CD4-positive, CD25-positive, alpha-beta regulatory T cell (primary cell): ENCODE measurements at places on chromosomes 16 and 17.

- DNase-seq, result no peak
Observed at GRCh38 chr17:9208381-9209105, 187.2 kb downstream of the NTN1 start.

DNA sequence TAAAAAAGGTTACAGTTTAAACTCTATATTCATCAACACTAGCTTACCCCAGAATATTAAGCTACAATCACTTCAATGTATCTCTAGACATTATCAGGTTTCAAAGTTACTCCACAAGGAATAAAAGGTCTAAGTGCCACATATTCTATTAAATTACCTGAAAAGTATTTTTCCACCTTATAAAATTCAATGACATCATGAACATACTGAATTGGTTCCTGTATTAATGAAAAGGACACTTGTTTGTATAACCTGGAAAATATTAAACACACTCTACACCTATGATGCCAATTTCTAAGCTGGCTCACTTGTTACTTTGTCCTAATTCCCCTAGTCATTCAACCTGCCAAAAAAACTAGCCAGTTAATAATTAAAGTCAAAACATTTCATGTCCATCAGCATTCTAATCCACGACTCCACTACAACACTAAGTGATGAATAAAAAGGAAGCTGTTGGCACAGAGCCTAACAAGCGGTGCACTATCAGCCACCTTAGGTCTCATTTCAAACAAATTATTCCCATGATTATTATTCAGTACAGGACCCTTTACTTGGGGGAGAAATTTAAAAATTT is 12.2 kb downstream of the MED13 start:
- no peak for DNase-seq

DNA sequence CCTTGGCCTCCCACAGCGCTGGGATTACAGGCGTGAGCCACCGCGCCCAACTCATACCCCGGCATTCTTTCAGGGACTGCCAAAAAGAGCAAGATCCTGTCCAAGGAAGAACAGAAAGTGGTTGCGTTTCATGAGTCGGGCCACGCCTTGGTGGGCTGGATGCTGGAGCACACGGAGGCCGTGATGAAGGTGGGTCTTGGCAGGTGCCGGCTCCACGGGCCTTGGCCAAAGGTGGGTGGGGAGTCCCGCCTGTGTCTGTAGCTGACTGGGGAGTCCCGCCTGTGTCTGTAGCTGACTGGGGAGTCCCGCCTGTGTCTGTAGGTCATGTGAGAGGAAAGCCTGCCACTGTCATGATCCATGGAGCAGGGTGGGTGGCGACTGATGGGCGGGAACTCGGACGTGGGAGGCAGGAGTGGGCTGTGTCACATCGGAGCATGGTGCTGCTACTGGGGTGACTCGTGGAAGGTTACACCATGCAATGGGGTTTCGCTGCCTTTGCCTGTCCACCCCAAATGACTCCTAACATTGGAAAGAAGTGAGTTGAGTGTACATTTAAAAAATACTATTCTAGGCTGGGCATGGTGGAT is 10.0 kb upstream of the RPL13 start:
- DNase-seq, result no peak

DNA sequence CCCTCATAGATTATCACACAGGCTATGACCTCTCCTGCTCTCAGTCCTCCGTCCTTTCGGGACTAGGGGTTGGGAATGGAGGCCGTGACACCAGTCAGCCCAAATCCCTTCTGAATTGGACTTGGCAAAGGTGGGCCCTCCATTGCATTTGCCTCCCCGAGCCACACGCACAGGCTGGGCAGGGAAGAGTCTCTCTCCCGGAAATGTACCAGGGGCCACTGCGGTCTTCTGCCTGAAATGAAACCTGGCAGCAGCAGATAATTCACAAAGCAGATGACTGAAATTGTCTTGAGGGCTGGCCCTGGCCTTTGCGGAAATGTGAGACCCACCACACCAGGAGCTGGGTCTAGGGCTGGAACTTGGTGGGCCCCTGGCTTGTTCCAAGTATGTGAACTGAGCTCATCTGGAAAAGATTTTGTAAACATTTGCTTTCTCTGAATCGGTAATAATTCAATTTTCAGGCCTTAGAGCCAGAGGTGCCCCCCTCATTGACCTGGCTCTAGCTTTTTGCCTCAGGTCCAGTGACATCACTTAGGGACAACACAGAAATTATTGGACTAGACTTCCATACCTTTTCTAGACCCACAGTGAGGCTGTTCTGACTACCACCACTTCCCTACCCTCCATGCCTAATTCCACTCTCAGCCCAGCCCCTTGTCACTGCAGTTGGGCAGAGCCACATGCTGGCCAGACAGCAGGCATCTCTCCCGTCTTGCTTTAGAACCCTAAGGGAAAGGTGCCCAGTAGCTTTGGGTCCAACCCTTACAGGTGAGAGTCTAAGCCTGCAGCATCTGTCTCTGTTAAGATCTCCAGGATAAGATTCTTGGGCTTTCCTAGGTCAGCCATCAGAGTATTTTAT is 75.2 kb downstream of the CCDC182 start:
- DNase-seq, result no peak

DNA sequence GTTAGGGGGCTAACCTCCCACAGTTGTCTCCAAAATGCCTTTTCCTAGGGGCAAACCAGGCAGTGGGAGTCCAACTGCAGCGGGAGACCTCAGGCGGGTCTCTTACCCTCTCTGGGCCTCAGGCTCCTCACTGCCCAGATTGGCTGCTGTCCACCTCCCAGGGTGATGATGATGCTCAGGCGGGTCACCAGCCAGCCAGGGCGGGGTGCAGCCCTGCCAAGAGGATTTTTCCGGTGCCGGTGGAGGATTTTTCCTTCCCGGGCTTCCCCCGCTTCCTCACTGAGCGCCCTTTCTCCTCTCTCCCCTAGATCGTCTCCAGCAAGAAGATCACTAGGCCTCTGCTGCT is 22.8 kb downstream of the CPNE2 start:
- DNase-seq, result no peak

DNA sequence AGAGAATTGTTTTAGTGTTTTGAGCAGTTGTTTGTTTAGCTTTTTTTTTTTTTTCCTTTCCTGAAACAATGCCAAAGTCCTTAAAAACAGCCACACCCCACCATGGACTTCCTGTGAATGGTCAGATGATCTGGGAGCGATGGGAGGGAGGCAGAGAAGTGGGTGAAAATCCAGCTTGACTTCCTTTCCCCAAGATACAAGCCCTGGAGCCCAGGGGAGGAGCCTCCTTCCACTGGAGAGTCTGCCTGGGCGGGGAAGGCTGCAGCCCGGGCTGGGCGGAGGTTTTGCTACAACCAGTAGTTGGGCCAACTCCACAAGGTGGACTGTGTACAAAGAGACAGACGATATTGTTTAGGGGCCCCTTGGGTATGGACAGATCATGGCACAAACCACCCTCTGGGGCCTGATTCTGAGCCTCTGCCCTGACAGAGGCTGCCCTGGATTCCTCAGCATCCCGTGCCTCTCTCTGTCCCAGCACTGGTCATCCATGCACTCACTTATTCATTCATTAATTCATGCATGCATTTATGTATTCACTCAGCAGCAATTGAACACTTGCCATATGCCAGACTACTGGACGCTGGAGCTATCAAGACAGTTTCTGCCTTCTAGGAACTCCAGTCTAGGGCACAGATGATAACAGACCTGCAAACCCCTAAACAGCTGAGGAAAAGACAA is 29.8 kb downstream of the WSB1 start:
- DNase-seq, result no peak

DNA sequence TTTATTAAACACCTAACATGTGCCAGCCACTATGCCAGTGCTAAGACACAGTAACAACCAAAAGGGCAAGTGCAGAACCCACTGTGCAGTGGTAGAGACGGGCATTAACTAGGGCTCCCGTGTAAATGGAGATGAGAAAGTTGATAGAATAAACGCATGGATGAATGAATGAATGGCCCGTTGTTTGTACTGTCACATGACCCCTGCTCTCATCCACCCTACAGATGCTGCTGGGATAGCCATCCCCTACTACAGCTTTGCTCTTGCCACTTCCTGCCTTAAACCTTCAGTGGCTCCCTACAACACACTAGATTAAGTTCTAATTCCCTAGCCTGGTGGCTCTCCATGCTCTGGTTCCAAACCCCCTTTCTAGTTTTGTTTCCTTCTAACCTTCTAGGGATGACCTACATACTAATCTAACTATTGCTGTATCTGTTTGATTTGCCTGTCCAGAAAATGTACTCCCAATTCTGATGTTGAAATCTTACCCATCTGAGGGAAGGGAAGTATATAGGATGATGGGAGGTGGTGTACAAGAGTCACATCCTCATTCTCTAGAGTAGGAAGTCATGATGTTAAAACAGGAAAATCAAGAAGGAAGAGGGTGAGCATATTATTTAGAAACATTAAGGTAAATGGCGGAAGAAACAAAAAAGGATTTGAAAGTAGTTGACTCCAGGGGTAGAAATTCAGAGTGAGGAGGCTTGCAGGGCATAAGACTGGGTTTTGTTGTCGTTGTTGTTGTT is 11.4 kb upstream of the TNRC6C start:
- DNase-seq, result no peak

- peak; percentile 57 for DNase-seq
Observed at GRCh38 chr17:42548070-42548837, 4.5 kb upstream of the HSD17B1 start.

DNA sequence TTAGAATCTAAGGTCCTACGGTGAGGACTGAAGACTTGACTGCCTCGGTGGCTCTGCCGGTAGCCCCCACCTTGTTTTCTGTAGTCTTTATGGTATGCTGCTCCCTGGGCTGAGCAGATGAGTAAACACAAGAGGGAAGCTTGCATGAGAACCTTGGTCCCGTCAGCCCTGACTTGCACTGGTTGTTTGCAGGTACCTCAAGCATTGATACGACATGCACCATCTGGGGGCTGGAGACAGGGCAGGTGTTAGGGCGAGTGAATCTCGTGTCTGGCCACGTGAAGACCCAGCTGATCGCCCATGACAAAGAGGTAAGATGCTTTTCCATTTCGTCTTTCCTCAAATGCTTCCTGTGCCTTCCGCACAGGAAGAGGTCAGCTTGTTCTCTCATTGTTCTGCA is 21.1 kb upstream of the TACO1 start:
- DNase-seq, result no peak

- DNase-seq, result peak; percentile 84
Observed at GRCh38 chr16:11783319-11784037, 13.6 kb downstream of the ZC3H7A start.
